ENCODE measurements at places on chromosomes 13 and 19.

- no peak for DNase-seq
Observed at GRCh38 chr13:43111559-43112400, 88.4 kb downstream of the DNAJC15 start.

- DNase-seq = no peak
Observed at GRCh38 chr13:25179011-25179410, 6.9 kb upstream of the AMER2 start.

GRCh38 chr19:50252111-50252886 lies 48.9 kb downstream of the MYH14 start:
- no peak for DNase-seq

DNA sequence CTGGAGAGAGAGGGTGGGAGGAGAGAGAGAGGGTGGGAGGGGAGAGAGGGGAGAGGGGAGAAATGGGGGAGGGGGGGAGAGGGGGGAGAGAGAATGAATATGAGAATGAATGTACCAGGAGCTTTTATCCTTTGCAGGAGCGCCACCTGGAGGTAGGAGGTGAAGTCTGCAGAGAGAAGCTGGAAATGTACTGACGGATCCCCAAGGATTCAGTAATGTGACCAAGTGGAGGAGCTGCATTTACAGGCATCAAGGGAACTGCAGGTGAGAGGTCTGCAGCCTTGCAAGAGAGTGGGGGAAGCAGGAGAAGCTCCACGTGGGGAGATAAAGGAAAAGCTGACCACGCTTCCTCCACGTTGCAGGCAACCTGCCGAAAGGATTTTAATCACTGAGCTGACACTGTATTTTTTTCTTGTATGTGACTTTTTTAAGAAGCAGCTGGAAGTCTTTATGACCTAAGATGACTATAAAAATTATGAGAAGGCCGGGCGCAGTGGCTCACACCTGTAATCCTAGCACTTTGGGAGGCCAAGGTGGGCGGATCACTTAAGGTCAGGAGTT lies 33.7 kb downstream of the VSTM1 start:
- DNase-seq = peak; percentile 67

DNA sequence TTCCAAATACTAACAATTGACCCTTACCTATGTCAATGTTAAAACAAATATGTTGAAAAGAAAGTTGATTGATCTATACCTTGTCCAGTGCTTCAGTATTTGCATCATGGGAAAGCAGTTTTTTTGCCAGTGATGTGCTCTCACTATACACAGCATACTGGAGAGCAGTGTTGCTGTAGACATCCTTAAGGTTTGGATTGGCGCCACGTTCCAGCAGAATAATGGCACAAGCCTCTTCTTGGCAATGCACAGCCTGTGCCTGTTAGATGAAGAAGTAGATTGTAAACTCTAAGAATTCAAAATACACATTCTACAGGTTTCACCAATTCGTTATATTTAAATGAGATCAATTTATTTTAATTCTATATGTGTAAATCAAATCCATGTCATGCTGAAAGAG lies 43.9 kb upstream of the C1QTNF9B start:
- no peak for DNase-seq

DNA sequence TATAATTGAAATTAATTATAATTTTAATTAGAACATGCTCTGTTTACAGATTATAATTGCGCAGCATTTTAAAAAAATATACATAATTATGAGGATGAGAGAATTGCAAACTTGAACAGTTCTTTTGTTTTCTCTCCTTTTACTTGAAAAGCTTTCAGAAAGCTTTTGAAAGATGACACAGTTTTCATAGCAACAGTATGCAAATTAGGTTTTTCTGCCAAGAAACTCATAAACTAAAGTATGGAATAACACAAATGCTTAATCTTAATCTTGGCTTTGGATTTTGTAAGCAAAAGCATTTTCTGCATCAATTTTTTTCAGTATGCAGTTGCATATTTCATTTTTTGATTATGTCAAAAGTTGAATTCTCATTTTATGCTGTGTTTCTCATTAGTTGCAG lies 32.8 kb upstream of the AKAP11 start:
- DNase-seq = no peak

- DNase-seq = no peak
Observed at GRCh38 chr13:98307463-98308085, 130.5 kb upstream of the RNF113B start.

DNA sequence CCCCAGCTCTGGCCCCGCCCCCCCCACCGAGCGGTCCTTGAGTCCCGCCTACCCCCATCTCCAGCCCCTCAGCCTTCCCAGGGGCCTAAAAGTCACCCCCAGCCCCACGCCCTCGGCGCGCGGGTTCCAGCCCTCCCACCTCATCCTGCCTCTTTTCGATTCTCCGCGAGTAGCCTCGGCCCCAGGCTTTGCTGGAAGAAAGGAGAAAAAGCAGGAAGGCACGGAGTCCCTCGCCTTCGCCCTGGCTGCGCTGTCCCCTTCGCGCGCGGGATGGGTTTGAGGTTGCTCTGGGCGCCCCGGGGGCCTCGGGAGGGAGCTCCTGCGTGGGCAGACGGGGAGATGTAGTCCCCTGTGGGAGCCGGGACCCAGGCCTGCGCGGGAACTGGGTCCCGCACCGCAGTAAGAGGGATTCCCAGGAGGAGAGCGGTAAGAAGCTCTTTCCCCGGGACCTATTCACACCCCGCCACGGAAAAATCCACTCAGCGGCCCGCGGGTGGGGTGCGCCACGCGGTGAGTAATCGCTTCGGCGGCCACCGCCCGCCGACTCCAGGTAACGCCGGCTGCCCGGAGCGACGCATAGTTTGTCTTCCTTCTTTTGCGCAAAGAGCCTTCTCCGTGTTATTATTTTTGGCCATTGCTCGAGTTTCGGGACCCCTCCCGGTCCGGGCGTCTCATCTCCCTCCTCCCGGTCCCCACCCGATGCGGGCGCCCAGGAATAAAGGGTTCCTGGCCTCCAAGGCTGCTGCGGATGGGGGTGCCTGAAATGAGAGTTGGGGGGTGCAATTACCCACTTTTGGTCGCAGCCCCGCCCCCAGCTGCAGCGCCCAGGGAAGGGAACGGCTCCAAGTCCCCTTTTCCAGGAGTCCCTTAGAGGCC lies 865 bp upstream of the CRLF1 start:
- no peak for DNase-seq

DNA sequence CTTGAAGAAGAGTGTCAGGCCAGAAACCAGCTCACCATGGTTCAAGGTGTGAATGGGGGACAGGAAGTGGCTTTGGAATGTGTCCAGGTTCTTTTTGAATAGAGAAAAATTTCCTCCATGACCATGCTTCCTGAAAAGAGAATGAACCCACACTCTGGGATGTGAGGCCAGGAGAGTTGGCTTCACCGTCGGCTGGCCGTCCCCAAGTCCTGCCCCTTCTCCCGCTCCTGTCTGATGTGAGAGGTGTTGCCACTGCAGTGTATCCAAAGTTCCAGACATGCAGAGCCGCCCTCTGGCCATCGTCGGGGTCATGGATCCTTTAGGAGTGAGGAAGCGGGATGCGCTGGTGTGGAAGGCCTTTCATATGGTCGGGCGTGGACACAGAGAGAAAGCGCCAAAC lies 101.2 kb downstream of the COL4A2 start:
- DNase-seq = no peak

GRCh38 chr13:91894316-91894715 lies 495.9 kb downstream of the GPC5 start:
- DNase-seq = no peak

DNA sequence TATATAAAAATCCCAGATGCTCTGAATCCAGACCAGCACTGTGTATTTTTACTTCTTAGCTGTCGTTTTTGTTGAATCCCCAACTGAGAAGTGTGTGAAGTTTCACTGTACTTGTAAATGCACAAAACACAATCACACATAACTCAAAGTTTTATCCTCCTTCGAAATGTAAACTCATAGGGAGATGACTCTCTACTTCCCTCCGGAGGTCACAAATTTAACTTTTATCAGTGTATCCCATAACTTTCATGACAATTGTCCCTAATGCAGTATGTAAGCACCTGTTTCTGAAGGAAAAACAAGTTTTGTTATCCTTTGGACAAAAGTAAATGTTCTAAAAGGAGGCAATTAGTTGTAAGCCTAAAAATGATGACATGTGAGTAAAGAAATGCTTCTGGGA lies 665.0 kb upstream of the SLITRK6 start:
- DNase-seq = no peak

GRCh38 chr13:110138010-110138699 lies 168.8 kb downstream of the COL4A1 start:
- peak; percentile 79 for DNase-seq

- no peak for DNase-seq
Observed at GRCh38 chr19:19271828-19272599, 1.1 kb downstream of the TM6SF2 start.

- DNase-seq = no peak
Observed at GRCh38 chr19:35143231-35143715, at the start of gene FXYD7. TSS of gene FXYD7 (plus strand) at chr19:35143255. CDS start at chr19:35143334, 79 bp downstream.

DNA sequence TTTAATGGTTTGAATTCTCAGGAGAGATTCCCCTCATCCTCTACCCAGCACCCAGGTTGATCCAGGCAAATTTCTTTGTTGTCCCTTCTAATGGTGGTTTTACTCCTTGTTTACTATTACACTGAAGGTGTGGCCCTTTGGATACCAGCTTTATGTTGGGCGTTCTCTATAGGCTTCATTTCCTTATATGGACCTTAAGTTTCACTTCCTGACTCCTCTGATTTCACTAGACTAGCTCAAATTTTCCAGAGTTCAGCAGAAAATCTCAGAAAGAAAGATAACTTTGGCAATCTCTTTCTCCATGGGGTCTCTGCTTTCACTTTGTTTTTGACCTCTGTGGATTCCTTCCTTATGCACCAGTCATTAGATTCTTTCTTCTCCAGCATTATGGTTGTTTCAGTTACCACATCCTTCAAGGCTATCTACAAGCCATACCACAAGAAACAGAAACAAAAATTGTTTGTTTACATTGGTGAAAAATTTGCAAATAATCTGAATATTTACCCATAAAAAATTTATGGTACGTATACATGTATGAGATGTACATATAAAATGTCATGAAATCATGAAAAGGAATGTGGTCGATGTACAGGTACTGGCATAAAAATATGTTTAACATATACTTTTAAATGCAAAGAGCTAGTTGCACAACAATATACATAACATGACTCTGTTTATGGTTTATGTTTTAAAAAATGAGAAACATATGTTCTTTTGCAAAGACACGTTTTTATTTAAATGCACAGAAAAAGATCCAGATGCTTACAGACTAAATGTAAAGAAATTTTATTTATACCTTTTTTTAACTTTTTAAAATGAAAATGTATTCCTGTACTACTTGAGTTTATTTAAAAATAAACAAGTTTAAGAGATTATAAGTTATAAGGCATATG lies 212.6 kb downstream of the LACC1 start:
- DNase-seq = no peak

GRCh38 chr19:57403737-57404563 lies 7.0 kb upstream of the ZNF17 start:
- no peak for DNase-seq

DNA sequence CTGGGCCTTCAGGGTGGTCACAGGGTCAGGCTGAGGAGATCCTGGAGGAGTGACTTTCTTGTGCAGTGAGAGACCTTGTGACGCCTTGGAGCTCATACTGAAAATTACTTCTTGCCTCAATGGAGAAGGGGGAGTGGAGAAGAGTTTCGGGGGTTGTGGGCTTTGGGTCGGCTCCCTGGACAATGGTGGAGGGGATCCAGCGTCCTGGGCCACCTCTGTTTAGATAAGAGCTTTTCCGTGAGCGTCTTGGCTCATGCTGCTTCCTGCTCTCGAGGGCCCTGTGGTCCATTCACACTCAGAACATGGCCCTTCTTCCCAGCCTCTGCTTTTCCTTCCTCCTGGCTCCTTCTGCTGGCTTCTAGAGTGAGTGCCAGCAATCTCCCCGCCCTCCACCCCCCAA lies 81.9 kb downstream of the FLT1 start:
- no peak for DNase-seq

- no peak for DNase-seq
Observed at GRCh38 chr13:24491845-24492244, 20.7 kb downstream of the PARP4 start.

- DNase-seq = no peak
Observed at GRCh38 chr19:14577885-14578427, 4.9 kb upstream of the CLEC17A start.

Measured in activated CD8-positive, alpha-beta memory T cell treated with anti-CD3 and anti-CD28 coated beads, Interleukin-2, amount 10 ng/mL, durations not matched to agents 7 days and 5 days (primary cell).